Suppressor macrophage (primary cell): ENCODE measurements at places on chromosomes 16 and 17.

DNA sequence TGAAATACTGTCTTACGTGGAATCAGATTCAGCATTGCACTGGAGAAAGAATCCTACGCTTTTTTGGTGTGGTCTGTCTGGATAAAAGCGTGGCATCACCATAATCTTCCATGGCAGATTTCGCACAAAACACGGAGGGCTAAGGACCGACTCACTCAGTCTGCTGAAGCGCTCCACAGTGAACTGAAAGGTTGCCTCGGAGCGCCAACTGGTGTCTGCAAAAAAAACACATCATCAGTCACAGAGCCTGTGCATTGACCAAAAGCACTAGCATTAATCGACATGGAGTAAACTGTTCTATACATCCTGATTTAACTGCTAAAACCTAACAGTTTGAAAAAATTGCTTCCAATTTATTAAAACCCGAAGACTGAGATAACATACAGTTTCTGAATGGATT lies 40.5 kb downstream of the USP7 start:
- DNase-seq, result no peak

GRCh38 chr16:85463672-85464382 lies 149.3 kb upstream of the GSE1 start:
- no peak for DNase-seq

GRCh38 chr16:80433623-80434022 lies 107.2 kb upstream of the DYNLRB2 start:
- DNase-seq, result no peak

- no peak for DNase-seq
Measured at GRCh38 chr17:78672871-78673371, 95.7 kb upstream of the DNAH17 start.

DNA sequence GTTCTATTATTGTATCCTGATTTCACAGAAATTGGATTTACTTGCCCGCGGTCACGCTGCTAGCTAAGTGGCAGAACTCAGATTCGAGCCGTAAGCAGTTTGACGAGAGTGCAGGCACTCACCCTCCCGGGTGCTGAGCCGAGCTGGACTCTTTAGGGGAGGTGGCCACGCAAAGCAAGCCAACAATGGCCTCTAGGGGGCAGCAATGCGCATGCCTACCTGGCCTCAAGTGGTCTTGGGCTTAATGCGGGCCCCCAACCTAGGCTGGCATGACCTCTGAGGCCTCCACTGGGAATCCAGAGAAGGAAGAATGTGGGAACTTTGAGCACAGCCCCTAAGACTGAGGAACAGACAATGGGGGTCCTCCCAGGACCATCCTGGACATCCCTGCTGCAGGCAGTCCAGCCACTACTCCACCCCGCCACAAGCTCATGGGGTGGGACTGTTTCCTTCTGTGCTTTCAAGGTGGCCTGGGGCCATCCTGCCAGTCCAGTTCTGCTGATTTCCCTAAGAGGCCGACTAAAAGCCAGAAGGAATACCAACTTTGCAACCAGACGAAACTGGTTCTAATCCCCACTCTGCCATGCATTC lies 276.5 kb downstream of the XYLT1 start:
- peak; percentile 61 for DNase-seq

- no peak for DNase-seq
Measured at GRCh38 chr17:6710317-6710716, 2.9 kb downstream of the SLC13A5 start.

DNA sequence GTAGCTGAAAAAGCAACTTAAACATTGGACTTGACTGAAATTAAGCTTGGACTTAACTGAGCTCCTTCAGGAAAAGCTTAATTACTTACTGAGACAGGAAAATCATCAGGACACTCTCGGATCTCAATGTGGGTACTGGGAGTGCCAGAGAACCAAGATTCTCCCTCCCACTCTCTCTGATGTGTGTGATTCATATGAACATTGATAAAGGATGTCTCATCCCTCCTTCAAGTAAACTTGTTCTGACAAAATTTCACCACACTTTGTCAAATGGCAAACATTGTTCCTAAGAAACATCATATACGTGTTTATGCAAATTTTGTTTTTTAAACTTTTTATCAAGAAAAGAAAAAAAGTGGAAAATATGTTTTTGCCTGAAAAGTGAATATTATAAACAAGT lies 4.1 kb upstream of the SLFN5 start:
- no peak for DNase-seq

DNA sequence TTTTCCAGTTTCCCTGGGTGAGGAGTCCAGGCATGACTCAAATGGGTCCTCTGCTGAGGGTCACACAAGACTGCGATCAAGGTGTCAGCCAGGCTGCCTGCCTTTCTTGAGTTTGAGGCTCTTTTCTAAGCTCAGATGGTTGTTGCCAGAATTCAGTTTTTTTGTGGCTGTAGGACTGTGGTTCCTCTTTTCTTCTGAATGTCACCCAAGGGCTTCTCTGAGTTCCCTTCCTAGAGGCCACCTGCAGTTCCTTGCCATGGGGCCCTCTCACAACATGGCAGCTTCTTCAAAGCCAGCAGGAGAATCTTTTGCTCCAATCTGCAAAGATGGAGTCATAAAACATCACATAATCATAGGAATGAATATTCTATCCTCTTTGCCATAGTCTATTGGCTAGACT lies 17.5 kb downstream of the LIMD2 start:
- DNase-seq, result peak; percentile 30

DNA sequence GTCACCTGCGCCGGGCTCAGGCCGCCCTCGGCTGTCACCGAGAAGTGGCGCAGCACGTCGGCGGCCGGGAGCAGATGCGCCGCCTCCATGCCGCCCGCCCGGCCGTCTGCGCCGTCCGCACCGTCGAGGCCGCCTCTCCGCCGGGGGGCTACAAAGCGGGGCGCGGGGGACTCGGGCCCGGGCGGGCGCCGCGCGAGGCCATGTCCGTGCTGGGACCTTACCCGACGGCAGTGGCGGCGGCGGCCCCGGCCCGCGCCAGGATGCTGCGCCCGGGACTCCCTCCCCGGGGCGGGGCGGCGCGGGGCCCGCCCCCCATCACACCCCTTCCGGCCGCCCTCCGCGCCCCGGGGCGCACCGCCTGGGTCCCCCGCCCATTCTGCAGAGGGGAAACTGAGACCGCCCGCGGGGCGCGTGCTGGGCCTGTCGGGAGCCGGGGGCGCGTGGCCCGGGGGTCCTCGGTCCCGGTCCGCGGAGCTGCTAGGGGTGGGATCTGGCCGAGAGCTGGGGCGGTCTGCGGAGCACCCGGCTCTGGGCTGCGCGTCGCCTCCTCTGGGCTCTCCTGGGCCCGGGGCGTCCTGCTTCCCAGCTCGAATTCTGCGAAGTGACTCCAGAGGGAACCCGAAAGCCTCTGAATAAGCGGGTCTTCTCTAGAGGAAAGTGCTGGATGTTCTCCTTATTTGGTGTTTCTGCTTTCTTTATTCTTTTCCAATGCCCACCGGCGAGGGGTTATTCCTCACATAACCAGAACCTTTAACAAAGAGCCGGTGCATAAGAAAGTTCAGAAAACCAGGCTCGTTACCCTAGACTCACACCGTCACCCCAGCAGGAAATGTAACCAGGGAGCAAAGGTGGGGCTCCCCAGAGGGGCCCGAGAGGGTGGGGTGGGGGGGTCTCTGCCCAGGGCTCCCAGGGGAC lies at the start of gene ATP2A3:
Gene ATP2A3 (minus strand): TSS at position 235 of the 915 bp plus-strand sequence. CDS start 146 bp downstream, at position 89.
- DNase-seq, result peak; percentile 48
